ENCODE measurements at places on chromosomes 2 and 18.

- no peak for DNase-seq
- H3K36me3 ChIP-seq, result no peaks in the 10 kb centered on the region
- no peak overlapping the region for H3K4me3 ChIP-seq
- no peaks in the 10 kb centered on the region for H3K4me1 ChIP-seq
- no peak overlapping the region for H3K27ac ChIP-seq
These were observed 223.6 kb downstream of the SLC8A1 start for GRCh38 chr2:40228310-40228709.

DNA sequence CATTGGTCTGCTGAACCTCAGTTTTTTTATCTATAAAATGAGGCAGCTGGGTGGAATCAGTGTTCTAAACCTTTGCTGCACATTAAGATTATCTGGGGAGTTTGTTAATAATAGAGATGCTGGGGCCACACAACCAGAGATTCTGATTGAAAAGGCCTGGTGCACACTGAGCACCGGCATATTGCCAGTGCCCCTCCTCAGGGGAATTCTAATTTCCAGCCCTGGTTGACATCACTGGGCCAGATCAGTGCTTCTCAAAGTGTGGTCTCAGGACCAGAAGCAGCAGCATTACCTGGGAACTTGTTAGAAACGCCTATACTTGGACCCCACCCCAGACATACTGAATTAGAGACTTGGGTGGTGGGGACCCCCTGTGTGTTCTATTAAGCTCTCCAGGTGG lies 112.5 kb downstream of the SETBP1 start:
- H3K27ac ChIP-seq, result no peak overlapping the region
- H3K4me3 ChIP-seq, result no peak overlapping the region
- no peaks in the 10 kb centered on the region for H3K27me3 ChIP-seq
- peaks cover 66% of the 10 kb centered on the region for H3K4me1 ChIP-seq

DNA sequence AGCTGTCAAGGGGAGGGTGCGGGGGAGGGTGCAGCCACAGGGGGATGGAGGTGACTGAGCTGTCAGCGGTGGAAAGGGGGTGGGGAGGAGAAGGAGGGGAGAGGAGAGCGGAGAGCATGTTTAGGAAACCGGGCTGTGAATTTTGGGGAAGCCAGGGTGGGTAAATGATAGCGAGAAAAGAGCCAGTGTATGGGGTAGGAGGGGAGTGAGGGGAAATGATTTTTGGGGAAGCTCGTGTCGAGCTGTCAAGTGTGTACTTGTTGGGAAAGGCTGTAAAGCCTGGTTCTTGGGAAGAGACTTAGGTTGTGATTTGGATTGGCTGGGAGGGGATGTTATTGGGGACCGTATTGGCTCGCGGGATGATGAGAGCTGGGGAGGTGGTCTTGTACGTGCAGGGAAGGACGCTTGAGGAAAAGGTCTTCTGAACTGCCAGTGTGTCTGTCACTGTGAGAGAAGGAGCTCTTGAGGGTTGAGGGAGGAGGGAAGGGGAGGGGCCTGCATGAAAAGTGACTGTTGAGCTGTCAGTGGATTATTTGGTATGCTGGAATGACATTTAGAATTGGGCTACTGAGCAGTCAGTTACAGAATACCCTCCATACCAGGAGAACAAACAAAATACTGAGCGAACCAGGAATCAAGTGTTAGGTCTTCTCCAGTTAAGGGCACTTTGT lies 1.0 kb downstream of the UBR3 start:
- no peaks in the 10 kb centered on the region for H3K27me3 ChIP-seq
- peak; percentile 49 for DNase-seq
- peak overlapping the region; percentile 85 for H3K27ac ChIP-seq
- H3K4me1 ChIP-seq, result peaks cover 7% of the 10 kb centered on the region
- H3K4me3 ChIP-seq, result peak overlapping the region; percentile 96

DNA sequence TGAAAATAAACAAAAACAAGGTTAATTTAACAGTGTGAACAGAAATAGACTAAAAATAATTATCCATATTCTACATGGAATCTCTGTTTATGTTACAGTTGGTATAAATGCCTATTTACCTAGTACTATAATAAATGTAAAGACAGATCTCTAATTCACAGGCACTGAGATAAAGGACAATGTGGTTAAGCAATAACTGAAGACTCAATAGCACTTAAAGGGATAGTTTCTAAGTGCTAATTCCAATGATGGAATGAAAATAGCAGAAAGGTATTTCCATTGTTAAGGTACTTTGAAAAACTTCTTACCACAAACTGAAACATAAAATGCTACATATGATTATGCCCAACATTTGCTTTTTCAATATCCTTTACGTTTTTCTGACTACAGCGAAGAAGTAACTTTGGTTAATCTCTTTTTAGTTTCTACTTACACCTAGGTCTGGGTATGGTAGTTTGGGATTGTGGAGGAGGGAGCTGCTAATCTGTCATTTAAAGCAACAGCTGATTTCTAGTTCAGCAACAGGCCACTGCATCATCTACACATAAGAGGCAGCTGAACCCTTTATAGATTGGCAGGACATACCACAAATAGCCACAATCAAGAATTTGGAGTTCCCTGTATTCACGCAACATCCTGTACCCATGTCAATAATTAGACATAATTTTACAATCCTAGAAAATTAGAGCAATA lies 27.2 kb downstream of the MAP4K3 start:
- peaks cover 28% of the 10 kb centered on the region for H3K4me1 ChIP-seq
- H3K27ac ChIP-seq, result no peak overlapping the region
- H3K27me3 ChIP-seq, result no peaks in the 10 kb centered on the region
- H3K36me3 ChIP-seq, result no peaks in the 10 kb centered on the region
- no peak overlapping the region for H3K4me3 ChIP-seq

- no peak overlapping the region for H3K27ac ChIP-seq
- no peak for DNase-seq
- H3K4me3 ChIP-seq, result no peak overlapping the region
- no peaks in the 10 kb centered on the region for H3K27me3 ChIP-seq
These were observed 221.7 kb downstream of the PHLPP1 start for GRCh38 chr18:62937065-62937464.

GRCh38 chr2:19205983-19206533 lies 152.4 kb downstream of the OSR1 start:
- H3K4me3 ChIP-seq, result no peak overlapping the region
- no peak overlapping the region for H3K27ac ChIP-seq
- no peak for DNase-seq
- no peaks in the 10 kb centered on the region for H3K36me3 ChIP-seq
- no peaks in the 10 kb centered on the region for H3K4me1 ChIP-seq

DNA sequence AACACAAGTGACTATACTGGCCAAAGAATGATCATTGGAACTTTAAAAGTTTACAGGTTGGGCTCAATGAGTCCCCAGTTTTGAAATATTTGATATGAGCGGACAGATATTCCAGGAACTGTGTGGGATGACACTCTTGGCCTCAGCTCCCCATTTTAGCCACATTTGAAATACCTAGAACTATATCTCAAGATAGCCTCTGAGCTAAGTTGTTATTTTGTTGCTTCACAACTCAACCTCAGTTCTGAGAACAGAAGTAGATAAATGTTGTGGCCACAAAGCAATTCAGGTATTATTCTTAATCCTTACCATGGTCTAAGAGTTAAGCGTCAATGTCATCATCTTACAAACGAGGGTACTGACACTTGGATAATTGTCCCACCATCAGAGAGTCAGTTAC lies 172.2 kb upstream of the SETBP1 start:
- no peaks in the 10 kb centered on the region for H3K27me3 ChIP-seq
- H3K4me1 ChIP-seq, result no peaks in the 10 kb centered on the region
- H3K27ac ChIP-seq, result no peak overlapping the region

- no peaks in the 10 kb centered on the region for H3K27me3 ChIP-seq
- H3K4me1 ChIP-seq, result peaks cover 6% of the 10 kb centered on the region
- H3K27ac ChIP-seq, result no peak overlapping the region
These were observed 4.3 kb downstream of the COLEC11 start for GRCh38 chr2:3598912-3599854.

GRCh38 chr2:24899361-24899910 lies 20.6 kb downstream of the ADCY3 start:
- no peak overlapping the region for H3K27ac ChIP-seq
- H3K4me1 ChIP-seq, result no peaks in the 10 kb centered on the region

GRCh38 chr2:127641846-127642507 lies 4.0 kb upstream of the GPR17 start:
- H3K27me3 ChIP-seq, result no peaks in the 10 kb centered on the region
- H3K4me1 ChIP-seq, result peaks cover 10% of the 10 kb centered on the region
- no peak overlapping the region for H3K27ac ChIP-seq
- H3K36me3 ChIP-seq, result no peaks in the 10 kb centered on the region
- no peak overlapping the region for H3K4me3 ChIP-seq
- DNase-seq, result no peak

DNA sequence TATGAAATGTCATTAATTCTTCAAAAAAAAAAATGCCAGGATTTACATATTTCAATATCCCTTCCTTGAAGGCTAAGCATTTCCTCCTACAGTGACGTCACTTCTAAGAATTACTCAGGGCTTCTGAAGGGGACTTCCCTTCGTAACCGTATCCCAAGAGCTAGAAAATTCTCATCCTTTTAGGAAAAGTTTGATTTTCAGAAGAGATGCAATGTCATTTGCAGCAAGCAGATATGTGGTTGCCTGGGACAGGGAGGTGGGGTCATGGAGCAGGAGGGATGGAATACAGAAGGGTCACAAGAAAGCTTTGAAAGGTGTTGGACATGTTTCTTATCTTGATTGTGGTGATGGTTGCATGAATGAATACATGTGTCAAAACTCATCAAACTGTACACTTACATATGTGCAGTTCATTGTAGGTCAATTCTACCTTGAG lies 97.0 kb upstream of the ATL2 start:
- no peaks in the 10 kb centered on the region for H3K4me1 ChIP-seq
- no peaks in the 10 kb centered on the region for H3K36me3 ChIP-seq
- H3K4me3 ChIP-seq, result no peak overlapping the region
- H3K27ac ChIP-seq, result no peak overlapping the region
- no peak for DNase-seq

DNA sequence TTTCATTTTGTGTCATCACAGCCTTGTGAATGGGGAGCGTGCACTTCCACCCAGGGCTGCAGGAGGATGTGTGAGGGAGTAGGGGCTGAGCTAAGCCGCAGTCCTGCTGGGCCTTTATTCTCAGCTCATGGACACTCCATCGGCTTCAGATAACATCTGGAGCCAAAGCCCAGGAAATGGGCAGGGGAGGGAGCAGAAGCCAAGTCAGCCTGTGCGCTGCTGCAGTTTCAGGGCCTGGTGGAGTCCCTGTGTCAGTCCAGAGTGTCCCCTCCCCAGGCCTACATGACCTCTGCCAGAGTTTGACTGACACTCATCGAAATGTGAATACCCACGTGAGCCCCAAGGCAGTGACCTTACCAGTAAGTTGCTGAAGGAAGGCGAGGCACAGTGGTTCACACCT lies 242.2 kb downstream of the LOXHD1 start:
- no peak overlapping the region for H3K27ac ChIP-seq
- H3K4me3 ChIP-seq, result no peak overlapping the region
- DNase-seq, result no peak
- no peaks in the 10 kb centered on the region for H3K27me3 ChIP-seq

DNA sequence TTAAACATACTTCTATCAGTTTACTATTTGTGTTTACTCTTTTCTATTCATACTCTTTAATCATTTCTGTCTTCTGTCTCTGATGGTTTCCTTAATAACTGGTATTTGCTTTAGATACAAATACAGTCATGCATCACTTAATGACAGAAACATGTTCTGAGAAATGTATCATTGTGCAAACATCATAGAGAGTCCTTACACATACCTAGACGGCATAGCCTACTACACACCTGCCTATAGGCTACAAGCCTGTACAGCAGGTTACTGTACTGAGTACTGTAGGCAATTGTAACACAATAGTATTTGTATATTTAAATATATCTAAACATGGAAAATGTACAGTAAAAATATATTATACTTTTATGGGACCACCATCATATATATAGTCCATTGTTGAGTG lies 36.3 kb downstream of the VSNL1 start:
- H3K4me1 ChIP-seq, result no peaks in the 10 kb centered on the region
- H3K27ac ChIP-seq, result no peak overlapping the region
- no peaks in the 10 kb centered on the region for H3K27me3 ChIP-seq
- no peak for DNase-seq

DNA sequence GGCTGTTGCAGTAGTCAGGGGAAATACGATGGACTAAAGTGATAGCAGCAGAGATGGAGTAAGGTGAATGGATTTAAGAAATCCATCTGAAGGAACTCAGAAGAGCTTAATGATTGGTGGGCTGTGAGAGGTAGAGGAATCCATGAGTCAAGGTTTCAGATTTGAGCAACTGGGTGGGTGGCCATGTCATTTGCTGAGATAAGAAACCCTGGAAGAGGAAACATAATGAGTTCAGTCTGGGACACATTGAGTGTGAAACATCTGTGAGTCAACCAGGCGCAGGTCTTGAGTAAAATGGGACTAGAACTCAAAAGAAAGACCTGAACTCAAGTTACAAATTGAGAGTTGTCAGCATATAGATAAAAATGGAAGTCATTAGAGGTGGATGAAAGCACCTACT lies 19.7 kb upstream of the ASNSD1 start:
- no peak overlapping the region for H3K4me3 ChIP-seq
- H3K27me3 ChIP-seq, result no peaks in the 10 kb centered on the region
- no peak for DNase-seq
- H3K36me3 ChIP-seq, result no peaks in the 10 kb centered on the region
- H3K27ac ChIP-seq, result peak overlapping the region; percentile 12

DNA sequence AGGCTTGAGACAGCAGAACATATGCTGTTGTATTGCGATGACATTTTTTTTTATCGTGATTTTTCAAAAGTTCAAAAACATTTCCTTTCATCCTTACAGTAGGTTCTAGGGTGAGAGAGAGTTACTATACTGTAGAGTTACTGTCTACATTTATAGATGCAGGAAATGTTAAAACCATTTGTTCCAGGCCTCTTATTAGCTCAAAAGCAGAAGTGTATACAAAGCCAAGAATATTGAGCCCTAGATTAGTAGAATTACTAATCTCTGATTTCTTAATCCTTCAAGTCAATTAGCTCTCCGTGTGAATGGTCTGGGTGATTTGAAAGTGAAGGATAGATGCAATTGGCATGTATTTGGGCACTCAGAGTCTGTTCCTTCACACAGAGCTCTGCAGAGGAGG lies 73.1 kb downstream of the MAPRE2 start:
- DNase-seq, result no peak
- H3K4me3 ChIP-seq, result no peak overlapping the region
- H3K27me3 ChIP-seq, result no peaks in the 10 kb centered on the region
- no peak overlapping the region for H3K27ac ChIP-seq

- H3K4me3 ChIP-seq, result no peak overlapping the region
- no peak for DNase-seq
- no peak overlapping the region for H3K27ac ChIP-seq
- H3K27me3 ChIP-seq, result no peaks in the 10 kb centered on the region
These were observed 47.6 kb upstream of the FAM124B start for GRCh38 chr2:224449212-224450147.

- no peaks in the 10 kb centered on the region for H3K36me3 ChIP-seq
- H3K4me1 ChIP-seq, result peaks cover 9% of the 10 kb centered on the region
- no peak overlapping the region for H3K4me3 ChIP-seq
- no peaks in the 10 kb centered on the region for H3K27me3 ChIP-seq
- H3K27ac ChIP-seq, result peak overlapping the region; percentile 66
- DNase-seq, result peak; percentile 62
These were observed 23.3 kb downstream of the MRO start for GRCh38 chr18:50796495-50796894.

Data from hepatocyte (in vitro differentiated cells).